ENCODE measurements at places on chromosomes 7 and 10.

DNA sequence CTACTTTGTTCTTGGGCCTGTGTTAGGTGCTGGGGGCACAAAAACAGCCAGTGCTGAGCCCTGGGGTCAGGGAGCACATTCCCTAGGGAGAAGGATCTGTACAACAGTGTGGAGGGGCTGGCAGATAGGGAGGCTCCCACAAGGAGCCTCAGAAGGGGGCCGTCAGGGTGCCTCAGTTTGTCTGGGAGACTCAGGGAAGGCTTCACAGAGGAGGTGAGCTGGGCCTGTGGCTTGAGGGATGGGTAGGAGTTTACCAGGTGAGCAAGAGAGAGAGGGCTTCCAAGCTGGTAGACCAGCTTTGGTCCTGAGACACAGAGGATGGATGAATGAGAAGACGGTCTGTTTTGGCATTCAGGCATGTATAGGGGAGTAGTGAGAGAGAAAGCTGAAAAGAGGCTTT lies 52.1 kb downstream of the CAMK1D start:
- DNase-seq: no peak

- peak; percentile 82 for DNase-seq
Observed at GRCh38 chr7:3065724-3066143, 22.1 kb upstream of the CARD11 start.

GRCh38 chr10:90968328-90969081 lies 47.6 kb upstream of the ANKRD1 start:
- DNase-seq: no peak

DNA sequence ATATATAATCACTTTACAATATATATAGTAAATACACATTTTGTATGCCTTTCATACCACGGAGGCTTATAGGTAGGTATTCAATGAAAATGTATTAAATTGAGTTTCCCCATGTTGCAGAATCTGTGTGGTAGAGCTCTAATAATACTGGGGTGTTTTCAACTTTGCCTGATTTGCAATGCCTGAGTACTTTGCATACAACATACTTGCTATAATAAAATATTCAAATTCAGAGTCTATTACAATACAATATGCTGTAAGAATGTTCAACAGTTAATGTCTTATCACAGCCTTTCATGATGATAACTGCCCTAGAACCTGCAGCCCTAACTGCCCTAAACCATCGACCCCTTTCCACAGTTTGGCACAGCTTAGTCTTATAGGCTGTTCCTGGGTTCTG lies 114.6 kb downstream of the DGKI start:
- DNase-seq: no peak

- DNase-seq: no peak
Observed at GRCh38 chr10:70197235-70197945, 27.1 kb upstream of the SAR1A start.

- DNase-seq: no peak
Observed at GRCh38 chr7:24024276-24025068, 259.5 kb upstream of the NPY start.

GRCh38 chr7:25849500-25850184 lies 302.4 kb upstream of the NFE2L3 start:
- DNase-seq: no peak

DNA sequence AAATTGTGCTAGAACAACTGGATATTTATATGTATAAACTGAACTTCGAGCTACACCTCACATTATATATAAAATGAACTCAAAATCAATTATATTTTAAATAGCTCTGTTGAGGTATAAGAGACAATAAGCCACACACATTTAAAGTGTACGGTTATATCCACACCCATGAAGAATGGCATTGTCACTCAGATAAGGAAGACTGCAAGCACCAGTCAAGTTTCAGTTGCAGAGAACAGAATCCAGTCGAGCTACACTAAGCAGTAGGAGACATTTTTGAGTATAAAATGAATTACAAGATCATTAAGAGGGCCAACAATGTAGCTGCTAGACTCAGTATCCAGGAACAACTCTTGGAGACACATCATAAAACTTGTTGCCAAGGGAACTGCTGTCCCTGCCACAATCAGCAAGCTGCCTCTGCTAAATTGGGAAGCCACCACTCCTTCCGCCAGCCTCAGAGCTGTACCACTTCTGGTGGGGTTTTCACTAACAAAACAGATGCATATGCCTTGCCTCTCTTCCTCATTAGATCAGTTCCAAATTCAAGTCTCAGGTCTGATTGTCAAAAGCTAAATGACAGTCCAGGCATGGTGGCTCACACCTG lies 19.6 kb upstream of the GPNMB start:
- DNase-seq: no peak

DNA sequence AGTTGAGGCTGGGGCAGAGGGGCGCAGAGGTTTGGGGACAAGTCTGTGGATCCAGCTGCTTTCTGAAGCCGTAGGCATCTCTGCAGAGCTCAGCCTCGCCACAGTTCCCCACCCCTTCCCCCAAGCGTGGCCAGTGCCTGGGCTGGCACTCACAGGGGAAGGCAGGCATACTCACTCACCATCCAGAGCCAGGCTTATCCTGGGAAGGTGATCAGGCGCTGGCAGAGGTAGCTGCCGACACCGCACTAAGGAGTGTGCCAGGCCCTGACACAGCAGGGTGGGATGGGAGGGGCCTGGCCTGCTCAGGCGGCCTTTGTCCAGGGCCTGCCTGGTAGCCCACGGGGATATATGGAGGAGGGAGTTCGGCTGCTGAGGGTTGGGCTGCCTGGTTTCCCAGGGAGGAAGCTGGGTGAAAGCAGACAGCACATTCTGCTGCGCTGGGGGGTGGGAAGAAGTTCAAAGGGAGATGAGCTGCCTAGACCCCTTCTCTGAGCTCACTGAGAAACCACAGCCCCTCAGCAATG lies 15.9 kb downstream of the VSIR start:
- no peak for DNase-seq

- DNase-seq: peak; percentile 29
Observed at GRCh38 chr7:50274361-50274760, 30.2 kb upstream of the IKZF1 start.

GRCh38 chr7:98021588-98022351 lies 31.8 kb upstream of the OCM2 start:
- peak; percentile 81 for DNase-seq

DNA sequence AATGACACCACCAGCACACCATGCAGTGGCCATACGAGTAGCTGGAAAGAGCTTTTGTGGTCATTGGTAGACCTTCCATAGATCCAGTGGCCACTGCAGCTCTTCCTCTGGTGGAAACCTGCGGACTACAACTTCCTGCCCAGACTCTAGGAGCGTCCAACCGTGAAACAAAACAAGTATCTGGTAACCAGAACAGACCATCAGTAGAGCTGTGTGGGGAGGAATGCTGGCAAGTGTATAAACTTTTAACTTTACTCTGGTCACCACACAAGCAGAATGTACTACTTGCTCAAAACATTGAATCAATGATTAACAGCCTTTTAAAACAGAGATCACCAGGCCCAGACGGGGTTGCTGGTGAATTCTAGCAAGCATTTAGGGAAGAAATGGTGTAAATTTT lies 154.7 kb upstream of the DGKB start:
- DNase-seq: no peak

DNA sequence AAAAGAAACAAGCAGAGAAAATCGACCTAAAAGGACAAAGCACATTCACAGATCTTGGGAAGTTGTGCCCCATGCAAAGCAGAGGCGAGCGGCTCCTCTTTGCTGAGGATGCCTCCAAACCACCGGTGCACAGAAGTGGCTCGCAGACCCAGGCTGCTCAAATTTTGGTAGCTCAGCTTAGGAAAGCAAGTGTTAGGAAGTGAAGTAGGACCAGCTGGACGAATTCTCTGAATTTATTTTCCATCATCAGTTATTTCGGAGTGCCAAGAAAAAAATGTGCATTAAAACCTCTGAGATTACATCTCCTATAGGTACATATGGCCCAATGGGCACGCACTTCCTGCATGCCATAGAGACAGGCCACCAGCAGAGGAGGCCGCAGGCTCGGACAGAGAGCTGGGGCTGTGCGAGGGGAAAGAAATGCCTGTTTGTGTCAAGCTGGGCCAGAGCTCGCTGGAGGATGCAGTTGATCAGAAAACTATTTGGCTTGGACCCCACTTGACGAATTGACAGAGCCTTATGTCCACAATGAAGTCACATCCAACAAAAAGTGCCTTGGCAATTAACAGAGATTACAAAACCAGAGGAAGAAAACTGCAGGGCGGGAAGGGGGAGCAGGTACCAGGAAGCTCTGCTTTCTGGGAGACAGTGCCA lies 122.3 kb upstream of the LYZL2 start:
- no peak for DNase-seq

- DNase-seq: peak; percentile 82
Observed at GRCh38 chr7:5423976-5424748, 528 bp upstream of the TNRC18 start.

- no peak for DNase-seq
Observed at GRCh38 chr7:132328047-132328620, 248.1 kb downstream of the PLXNA4 start.

DNA sequence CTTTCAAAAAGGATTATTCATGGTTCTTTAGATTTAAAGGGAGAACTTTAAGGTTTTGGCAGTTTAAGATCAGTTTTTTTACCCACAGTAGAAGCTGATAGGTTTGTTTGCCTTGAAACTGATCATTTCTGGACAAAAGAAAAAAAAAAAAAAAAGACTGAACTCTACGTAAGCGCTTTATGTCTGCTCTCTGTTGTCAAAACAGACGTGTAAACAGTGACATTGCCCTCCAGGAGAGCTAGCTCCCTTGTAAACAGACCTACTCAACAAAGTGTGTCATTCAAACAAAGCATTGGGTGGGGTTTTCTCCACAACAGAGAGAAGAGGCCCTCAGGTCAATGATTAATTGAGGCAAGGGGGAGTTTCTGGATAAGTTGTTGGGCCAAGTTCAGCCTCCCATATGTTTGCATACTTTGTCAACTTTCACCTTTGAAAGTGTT lies 568.1 kb upstream of the LRRN3 start:
- DNase-seq: no peak

DNA sequence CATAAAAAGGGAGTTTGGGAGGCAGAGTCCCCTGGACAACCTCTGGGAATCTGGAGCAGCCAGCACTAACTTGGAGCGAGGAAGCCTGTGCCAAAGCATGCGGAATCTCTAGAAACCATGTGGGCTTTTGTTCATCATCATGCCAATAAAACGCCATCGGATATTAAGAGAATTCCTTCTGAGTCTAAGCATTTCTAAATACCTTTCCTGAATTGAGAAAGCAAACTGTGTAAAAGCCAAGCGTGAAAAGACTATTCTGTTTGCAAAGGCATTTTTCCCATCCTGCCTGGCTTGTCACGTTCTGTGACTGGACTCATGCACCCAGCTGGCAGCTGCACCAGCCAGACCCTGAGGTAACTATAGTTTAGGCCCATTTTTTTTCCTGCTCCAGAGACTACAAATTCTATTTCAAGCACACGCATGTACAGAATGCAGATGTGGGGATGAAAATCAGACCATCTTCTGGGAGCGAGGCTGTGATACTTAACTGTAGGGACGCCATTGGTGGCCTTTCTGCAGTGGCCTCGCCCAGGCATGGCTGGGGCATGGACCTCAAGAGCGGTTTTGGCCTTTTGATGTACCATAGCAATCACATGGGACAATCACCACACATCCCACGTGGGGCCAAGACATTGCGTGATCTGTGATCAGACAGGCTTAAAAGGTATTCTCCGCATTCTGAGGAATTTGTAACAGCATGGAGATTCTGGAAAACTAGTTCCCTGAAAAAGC lies 218.9 kb downstream of the KIAA1217 start:
- no peak for DNase-seq

DNA sequence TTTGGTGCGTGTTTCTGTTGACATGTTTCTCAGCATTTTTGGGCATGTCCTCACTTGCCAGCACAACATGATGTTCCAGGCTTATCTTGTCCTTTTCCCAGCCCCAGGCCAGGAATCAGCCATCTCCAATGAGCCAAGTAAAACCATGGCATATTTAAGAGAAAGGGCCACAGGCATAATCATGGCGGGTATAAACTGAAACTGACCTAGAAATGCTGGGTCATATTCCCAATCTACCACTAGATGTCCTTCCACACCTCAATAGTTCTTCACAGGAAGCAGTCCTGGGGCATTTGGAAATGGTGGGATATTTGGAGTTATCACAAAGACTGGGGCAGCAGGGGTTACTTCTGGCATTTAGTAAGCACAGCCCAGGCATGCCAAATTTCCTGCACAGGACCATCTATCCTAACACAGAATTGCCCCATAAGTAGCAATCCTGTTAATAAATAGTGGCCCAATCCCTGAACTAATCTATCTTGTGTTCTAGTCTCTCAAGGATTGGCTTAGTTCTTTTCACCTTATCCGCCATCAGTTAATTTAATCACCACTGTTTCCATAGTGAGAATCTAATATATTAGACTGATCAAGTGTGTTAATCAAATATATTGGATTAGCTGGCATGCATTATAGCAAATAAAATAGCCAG lies 101.6 kb downstream of the NPSR1 start:
- DNase-seq: no peak

DNA sequence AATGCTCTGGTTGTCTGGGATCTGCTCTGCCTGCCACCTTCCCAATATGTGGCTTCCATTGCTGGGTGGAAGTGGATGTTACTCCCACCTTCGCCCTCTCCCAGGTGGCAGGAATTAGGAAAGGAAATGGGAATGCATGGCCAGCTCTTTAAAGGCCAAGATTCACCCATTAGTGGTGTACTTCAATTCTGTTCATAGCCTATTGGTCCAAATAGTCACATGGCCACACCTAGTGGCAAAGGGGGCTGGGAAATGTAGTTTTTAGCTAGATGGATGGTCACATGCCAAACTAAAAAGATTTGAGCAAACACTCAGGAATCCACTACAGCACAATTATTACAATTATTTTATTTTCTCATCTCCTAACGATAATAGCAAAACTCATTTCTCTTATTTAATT lies 135.1 kb downstream of the NPY start:
- DNase-seq: no peak

DNA sequence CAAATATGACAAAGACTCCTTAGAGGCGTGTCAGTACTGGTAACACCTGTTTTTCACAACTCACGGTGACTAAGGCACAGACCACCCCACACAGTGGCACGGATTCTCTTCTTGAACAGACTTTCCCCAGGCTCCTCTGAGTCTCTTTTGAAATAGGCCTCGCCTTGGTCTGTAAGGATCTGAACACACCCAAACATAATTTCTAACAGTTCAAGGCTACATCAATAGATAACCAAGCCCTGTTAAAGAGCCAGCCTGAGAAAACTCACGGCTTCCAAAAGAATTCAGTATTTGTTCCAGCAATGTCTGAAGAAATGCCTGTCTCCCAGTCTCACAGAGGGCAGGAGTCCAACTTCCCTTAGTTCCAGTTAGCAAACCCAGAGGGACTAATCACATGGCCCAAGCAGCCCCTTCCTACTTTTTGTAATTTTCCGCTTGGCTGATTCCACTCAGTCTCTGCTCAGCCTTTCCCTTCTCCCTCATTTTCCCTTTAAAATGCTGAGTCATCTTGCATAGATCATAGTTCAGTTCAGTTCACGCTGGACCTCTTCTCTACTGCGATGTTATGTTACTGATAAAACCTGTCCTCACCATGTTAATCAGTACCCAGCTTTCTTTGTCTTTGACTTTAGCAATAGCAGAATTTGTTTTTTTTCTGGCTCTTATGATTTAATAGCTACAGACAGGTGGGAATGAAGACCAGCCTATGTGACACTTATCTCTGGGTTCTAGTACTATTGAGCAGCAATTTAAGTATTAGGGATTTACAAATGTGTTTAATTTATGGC lies 22.6 kb upstream of the AKR1C3 start:
- DNase-seq: no peak

Measured in B cell (primary cell).